ENCODE measurements at places on chromosomes 5 and 9.

- no peak overlapping the region for H3K4me3 ChIP-seq
- H3K27ac ChIP-seq: no peak overlapping the region
- no peaks in the 10 kb centered on the region for H3K4me1 ChIP-seq
- H3K36me3 ChIP-seq: no peaks in the 10 kb centered on the region
- H3K27me3 ChIP-seq: no peaks in the 10 kb centered on the region
- DNase-seq: no peak
Measured at GRCh38 chr9:21357479-21358460, 7.1 kb upstream of the IFNA6 start.

- H3K36me3 ChIP-seq: no peaks in the 10 kb centered on the region
- H3K27ac ChIP-seq: no peak overlapping the region
- no peak for DNase-seq
Measured at GRCh38 chr9:69771775-69772418, 12.1 kb upstream of the PTAR1 start.

DNA sequence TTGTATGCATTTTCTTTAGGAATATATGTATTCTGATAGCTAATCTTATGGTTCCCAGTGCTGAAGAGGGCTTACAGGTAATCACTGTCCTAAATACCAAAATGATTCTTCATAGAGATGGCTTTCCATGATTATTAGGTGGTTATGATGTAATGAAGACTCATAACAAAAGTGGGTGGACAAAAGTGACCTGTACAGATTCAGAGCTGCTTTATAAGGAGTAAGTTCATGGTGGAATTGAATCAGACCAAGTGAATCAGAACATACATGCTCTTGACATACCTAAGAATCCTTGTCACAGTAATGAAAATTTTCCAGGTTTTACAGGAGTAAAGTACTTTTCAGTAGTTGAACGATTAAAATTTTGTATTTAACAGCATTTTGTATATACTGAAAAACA is 105.6 kb downstream of the NIPBL start:
- no peaks in the 10 kb centered on the region for H3K27me3 ChIP-seq
- no peak overlapping the region for H3K27ac ChIP-seq
- no peak for DNase-seq
- no peaks in the 10 kb centered on the region for H3K4me1 ChIP-seq

- H3K4me1 ChIP-seq: peaks cover 9% of the 10 kb centered on the region
- H3K36me3 ChIP-seq: no peaks in the 10 kb centered on the region
- peak; percentile 35 for DNase-seq
- no peak overlapping the region for H3K27ac ChIP-seq
Measured at GRCh38 chr9:110880189-110880588, 158.1 kb downstream of the LPAR1 start.

GRCh38 chr5:3694819-3695218 is 99.2 kb downstream of the IRX1 start:
- no peak for DNase-seq
- no peak overlapping the region for H3K4me3 ChIP-seq
- H3K36me3 ChIP-seq: no peaks in the 10 kb centered on the region
- no peaks in the 10 kb centered on the region for H3K27me3 ChIP-seq
- H3K27ac ChIP-seq: no peak overlapping the region
- H3K4me1 ChIP-seq: no peaks in the 10 kb centered on the region

GRCh38 chr5:147699496-147700088 is 82.9 kb downstream of the JAKMIP2 start:
- no peak overlapping the region for H3K4me3 ChIP-seq
- H3K36me3 ChIP-seq: no peaks in the 10 kb centered on the region
- H3K27me3 ChIP-seq: no peaks in the 10 kb centered on the region
- no peak for DNase-seq
- H3K27ac ChIP-seq: no peak overlapping the region
